Stimulated activated CD4-positive, alpha-beta T cell treated with anti-CD3 and anti-CD28 coated beads, Interleukin-1b, Interleukin-23, amount 100 ng/mL, for 1 hour (primary cell): ENCODE measurements at places on chromosomes 4 and X.

GRCh38 chr4:181030961-181031360 is 1212.2 kb upstream of the TENM3 start:
- no peak for DNase-seq

GRCh38 chr4:176920694-176921093 is 128.0 kb upstream of the VEGFC start:
- DNase-seq, result no peak

DNA sequence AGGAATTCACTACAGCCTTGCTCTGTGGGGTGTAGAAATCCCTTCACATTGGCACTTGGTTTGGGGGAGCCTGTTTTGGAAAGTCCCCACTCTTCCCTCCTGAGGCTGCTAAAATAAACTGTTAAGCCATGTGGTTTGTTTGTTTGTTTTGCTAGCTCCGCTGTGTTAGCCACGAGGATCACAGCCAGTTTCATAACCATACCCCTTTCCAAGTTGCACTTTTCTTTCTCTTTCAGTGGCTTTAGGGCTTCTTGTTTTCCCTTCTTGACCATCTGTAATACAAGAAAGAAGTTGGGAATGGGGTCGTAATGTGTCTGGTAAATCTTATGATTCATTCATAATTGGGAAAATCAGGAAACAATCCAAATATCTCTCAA is 24.8 kb upstream of the UXT start:
- no peak for DNase-seq

- no peak for DNase-seq
Observed at GRCh38 chr4:99885063-99885664, 9.1 kb downstream of the LAMTOR3 start.

DNA sequence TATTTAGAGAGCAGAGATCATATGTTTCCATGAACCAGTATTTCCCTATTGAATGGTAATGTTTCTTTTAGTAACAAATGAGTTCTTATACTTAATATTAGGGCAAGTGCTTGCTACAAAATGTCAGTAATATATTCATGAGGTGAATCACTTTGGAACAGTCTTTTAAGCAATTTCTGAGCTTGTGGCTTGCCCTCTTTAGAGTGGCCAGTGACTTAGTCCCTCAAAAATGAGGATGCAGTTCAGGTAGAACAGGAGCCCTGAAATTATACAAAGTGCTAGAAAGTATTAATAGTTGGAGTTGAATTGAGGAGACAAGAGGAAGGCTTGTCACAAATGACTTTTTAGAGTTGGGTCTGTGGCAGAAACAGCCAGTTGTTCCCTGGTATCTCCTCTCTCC is 53.4 kb upstream of the PITX2 start:
- DNase-seq, result no peak
